ENCODE measurements at places on chromosomes 13 and 19.

- DNase-seq = no peak
Measured at GRCh38 chr13:27321468-27322431, 51.1 kb downstream of the RASL11A start.

GRCh38 chr13:48491423-48492095, 41.3 kb downstream of the RCBTB2 start:
- no peak for DNase-seq

GRCh38 chr13:95067303-95067702, 233.9 kb downstream of the ABCC4 start:
- DNase-seq = no peak

GRCh38 chr19:12769689-12770088, 5.7 kb downstream of the HOOK2 start:
- no peak for DNase-seq

GRCh38 chr19:15231271-15231670, 977 bp downstream of the EPHX3 start:
- DNase-seq = no peak

DNA sequence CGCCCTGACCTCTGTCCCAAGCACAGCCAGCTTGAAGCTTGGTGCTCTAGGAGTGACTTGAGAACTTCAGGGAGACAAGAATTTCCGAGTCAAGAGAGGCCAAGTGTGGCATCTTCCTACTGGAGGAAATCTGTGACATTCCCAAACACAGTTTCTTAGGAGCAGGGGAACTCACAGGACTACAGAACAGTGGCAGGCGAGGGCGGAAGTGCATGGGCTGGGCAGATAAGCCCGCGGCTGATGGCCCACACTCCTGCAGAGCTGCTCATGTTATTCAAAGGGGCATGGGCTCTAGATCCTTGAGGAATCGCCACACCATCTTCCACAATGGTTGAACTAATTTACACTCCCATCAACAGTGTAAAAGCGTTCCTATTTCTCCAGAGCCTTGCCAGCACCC, 168.8 kb downstream of the KATNAL1 start:
- no peak for DNase-seq

DNA sequence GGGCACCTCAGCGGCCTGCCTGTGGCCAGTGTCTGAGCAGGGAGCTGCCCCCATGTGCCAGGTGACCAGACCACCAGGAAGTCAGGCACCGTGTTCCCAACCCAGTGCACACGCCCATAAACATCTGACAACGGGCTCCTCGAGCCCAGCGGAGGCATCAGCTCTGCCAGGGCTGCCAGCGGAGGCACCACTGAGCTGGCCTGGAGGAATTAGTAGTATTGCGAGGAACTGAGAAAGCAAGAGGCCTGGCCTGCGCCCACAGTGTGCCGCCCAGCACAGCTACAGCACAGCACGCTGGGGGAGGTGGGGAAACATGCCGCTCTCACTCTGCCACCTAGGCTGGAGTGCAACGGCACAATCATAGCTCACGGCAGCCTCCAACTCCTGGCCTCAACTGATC, 44.6 kb downstream of the ANKRD27 start:
- no peak for DNase-seq

GRCh38 chr13:47437406-47437805, 540.6 kb upstream of the HTR2A start:
- no peak for DNase-seq

GRCh38 chr19:41910240-41910991, 17.8 kb downstream of the ERFL start:
- DNase-seq = no peak

- no peak for DNase-seq
Measured at GRCh38 chr13:58992478-58993042, 1171.2 kb downstream of the DIAPH3 start.

- no peak for DNase-seq
Measured at GRCh38 chr19:17393914-17394313, at the start of gene CCDC194. Gene CCDC194 (minus strand): TSS chr19:17394196. CDS start chr19:17394158, 38 bp downstream.

DNA sequence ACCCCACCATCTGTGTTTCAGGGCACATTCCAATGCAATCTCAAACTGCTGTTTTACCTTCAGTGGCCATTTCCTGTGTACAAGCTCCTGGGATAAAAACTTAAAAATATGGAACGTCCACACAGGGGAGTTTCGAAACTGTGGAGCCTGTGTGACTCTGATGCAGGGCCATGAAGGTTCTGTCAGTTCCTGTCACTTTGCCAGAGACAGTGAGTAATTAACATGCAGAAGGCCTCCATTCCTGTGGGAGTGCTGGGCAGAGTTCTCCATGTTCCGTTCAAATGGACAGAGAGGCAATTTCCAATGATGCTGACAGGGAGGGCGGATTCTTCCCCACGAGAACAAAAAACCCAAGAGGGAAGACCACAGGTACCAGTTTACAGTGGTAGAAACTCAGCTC, 24.4 kb downstream of the WDR88 start:
- no peak for DNase-seq

DNA sequence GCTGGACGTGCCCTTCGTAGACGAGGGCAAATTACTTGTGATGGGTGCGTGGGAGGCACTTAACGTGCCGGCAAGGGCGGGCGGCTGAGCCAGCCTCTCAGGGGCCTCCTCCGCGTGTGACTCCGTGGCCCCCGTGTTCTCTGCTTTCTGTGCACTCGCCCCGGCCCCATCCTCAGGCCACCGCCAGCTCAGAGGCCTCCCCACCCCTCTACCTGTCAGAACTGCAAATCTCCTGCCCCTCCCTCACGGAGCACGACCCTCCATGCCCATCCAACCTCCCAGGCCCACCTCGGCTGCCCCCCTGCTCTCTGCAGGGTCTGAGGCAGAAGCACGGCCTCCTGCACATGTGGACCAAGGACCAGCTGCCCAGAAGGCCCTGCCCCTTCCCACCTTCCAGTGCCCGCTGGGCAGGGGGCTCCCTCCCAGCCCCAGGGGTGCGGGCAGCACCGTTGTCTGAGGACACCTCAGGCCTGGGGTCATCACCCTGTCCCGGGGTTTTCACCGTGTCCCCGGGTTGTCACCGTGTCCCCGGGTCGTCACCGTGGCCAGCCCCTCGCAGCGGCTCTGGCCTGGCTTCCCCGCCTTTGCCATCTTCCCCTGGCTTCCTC, 44.5 kb downstream of the TMEM255B start:
- DNase-seq = no peak

GRCh38 chr13:47671776-47672175, 329.3 kb downstream of the SUCLA2 start:
- no peak for DNase-seq

DNA sequence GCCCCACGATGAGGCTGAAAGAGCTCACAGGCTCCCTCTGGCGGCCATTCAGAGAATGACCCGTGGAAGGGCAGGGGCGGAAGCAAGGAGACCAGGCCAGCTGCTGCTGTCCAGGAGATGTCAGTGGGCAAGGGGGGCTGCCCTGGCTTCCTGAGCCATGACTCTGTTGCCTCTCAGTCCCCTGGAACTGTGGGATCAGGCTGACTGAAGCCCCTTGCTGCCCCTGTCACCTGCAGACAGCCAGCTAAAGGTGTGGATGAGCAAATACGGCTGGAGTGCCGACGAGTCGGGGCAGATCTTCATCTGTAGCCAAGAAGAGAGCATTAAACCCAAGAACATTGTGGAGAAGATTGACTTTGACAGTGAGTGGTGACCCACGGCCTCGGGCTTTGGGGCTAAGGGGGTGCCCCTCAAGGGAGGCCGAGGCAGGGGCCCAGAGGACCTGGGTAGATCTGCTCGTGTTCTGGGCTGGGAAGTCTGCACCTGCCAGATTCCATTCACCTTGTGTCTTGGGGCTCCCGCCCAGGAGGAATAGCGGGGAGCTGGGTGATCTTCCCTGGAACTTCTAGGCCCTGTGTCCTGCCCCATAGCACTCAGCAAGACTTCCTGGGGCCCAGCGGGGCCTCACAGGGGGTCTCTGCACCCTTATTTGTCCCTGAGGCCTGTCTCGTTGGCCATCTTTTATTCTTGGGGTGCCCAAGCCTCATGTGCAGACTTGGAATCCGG, 12.5 kb upstream of the ACTN4 start:
- peak; percentile 74 for DNase-seq

DNA sequence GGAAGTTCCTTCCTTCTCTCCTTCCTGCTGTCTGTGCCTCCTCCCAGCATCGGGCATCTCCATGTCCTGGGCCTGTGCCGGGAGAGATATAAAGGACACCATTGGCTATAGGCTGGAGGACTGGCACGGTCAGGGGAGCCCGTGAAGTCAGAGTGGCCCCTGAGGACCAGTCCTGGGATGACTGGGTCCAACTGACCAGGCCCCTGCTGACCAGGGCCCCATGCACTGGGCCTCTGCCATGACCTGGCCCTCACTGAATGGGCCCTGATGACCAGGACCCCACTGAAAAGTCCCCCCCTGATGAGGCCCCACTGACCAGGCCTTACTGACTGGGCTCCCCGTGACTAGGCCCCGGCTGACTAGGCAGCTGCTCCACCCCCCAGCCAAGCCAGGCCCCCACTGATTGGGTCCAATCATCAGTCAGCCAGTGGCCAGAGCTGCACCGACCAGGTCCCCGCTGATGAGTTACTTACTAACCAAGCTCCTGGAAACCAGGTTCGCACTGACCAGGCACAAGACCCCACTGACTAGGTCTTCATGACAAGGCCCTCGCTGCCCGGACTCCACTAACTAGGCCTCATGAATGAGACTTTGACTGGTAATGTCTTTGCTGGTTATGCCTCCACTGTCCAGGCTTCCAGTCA, 20.0 kb upstream of the ZNF14 start:
- no peak for DNase-seq

DNA sequence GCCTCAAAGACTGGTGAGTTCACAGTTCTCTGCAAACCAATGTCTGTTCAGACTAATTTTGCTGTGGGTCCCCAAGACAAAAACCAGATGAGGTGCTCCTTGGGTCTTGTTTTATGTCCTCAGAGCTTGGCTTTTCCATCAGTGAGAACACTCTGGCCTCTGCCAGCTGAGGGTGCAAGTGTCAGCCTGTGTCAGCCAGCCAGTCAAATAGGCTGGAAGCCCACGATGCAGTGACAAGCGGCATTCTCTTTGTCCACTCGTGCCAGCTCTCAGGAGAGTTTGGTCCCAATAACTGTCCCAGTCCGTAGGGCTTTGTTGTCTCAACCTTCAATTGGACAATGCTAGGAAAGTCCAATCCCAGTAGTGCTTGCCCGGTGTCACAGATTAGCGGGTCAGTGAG, 9.4 kb upstream of the AKT2 start:
- no peak for DNase-seq

DNA sequence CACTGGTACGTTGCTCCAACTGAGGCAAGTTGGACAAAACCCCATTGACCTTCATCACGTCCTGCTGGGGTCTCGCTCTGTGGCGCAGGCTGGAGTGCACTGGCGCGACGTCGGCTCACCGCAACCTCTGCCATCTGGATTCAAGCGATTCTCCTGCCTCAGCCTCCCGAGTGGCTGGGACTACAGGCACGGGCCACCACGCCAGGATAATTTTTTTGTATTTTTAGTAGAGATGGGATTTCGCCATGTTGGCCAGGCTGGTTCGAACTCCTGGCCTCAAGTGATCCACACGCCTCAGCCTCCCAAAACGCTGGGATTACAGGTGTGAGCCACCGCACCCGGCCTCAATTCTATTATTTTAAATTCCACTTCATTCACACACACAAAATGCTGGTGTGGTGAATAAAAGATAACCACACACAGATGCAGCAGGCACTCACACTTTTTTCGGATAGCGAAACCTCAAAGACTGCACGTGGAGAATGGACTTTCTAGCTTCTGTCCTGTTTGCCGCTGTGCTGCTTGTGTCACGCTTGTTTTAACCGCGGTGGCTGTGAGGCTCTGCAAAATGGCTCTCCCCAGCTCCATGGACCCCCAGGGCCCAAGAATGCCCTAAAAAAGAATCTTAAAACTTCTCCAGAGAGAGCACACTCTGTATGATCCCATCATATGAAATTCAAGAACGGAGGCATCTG, 58.4 kb downstream of the COL4A1 start:
- no peak for DNase-seq

- DNase-seq = no peak
Measured at GRCh38 chr13:108267347-108267746, 2.2 kb upstream of the TNFSF13B start.

DNA sequence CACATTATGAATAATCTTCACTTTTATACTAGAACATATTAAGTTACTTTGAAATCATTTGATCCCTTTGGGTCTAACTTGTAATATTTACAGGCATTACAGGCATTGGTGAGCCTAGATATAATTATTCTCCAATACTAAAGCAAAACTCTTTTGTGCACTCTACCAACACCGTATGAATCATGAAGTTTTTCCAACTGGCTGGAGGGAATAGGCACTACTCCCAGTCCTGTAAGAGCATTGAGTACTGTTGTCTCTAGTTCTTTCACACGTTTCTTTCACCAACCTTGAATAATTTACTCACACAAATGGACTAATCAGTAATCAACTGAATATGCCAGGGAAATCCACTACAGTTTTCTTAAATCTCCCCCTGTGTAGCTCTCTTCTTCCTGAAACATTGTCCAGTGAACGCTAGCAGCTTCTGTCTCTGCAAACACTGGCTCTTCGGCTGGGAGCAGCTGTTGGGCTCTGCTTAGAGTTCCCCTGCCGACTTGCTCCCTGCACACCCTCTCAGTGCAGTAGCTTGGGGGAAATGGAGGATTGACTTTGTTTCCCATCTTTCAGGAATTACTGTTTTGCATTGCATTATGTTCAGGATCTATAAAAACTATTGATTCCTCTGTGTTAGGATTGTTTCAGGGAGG, 476.7 kb downstream of the RFC3 start:
- DNase-seq = peak; percentile 6

DNA sequence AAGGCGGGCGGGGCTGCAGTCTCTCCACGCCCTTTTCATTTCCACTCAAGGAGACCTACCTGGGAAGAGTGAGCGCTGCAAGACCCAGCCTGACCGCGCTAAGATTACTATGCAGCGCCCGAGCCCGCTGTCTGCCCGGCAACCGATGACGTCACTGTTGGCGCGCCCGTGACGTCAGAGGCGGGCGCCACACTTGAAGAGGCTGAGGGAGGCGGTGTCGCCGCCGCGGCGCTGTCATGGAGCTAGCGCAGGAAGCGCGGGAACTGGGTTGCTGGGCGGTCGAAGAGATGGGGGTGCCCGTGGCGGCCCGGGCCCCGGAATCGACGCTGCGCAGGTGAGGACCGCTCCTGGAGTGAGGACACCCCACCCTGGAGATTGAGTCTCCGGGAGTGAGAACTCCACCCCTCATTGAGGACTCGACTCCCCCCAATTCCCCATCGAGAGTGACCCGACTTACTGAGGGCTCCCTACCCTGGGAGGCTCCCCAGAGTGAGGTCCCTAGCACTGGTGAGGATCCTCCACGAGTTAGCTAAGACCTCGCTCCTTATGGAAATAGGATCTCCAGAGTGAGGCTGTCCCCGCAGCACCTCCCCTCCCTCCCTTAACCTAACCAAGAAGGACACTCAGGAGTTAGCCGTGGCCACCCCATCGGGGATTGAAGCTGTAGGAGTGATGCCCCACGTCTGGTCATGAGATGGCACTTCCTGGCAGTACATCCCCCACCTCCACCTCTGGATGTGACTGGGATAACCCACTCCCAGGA, at the start of gene HAUS5:
HAUS5 (plus strand) TSS at position 177 of the 763 bp plus-strand sequence; CDS start at position 237, 60 bp downstream.
- peak; percentile 93 for DNase-seq

DNA sequence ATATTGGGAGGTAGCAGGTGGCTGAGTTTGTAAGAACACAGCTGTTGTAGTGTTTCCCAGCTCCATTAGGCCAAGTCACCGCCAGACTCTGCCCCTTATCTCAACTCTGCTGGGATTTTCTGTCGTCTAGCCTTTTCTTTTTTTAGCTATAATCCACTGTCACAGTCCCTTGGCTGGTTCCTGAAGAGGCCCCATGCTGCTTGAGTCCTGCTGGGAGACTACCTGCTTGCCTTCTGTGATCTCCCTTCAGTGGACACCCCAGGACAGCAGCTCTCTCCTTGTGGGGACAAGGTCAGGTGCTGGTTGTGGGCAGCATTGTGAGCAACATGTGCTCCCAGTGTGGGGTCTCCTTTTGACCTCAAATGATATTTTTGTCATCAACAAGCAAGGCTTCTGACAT, 195.0 kb upstream of the ATXN8OS start:
- DNase-seq = no peak
